ENCODE measurements at places on chromosomes 13 and 19.

DNA sequence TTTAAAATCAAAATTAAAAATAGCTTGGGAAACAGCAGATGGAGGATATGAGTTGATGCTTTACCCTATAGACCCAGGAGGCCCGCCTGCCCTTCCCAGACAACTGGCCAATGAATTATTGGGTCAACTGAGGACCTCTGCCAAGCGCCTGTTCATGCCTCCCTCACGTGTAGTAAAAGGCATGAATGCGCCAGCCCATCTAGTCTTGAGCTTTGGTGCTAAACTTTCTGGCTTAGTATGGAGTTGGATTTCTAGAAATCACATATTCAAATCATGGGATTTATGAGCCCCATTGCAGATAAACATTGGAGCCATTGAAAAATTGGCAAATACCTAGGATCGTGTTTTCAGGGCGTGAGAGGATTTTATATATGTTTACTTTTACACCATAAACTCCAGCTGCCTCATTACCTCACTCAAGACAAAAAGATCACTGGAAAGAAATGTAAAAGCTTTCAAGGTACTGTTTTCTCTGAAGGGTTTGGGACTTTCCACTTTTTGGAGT, 47.1 kb downstream of the COL4A2 start:
- DNase-seq: no peak

GRCh38 chr13:94327318-94327717, 152.2 kb downstream of the DCT start:
- DNase-seq: no peak

- DNase-seq: no peak
Measured at GRCh38 chr19:28504727-28505126, 708.2 kb downstream of the UQCRFS1 start.

DNA sequence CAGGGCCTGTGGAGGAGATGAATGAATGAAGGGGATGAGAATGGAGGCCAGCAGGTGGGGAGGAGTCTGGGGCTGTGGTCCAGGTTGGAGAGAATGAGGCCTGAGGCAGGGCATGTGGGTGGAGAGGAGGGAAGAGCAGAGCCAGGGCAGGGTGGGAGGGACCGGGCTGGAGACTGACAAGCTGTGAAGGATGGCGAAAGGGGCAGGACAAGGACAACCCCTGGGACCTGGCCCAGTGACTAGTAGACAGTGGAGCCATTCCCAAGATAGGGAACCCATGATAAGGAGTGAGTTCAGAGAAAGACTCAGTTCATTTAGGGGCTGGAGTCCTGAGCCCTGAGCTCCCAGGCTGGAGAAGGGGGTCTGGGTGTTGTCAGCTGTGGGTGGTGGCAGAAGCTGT, 3.0 kb downstream of the PTH2 start:
- no peak for DNase-seq

DNA sequence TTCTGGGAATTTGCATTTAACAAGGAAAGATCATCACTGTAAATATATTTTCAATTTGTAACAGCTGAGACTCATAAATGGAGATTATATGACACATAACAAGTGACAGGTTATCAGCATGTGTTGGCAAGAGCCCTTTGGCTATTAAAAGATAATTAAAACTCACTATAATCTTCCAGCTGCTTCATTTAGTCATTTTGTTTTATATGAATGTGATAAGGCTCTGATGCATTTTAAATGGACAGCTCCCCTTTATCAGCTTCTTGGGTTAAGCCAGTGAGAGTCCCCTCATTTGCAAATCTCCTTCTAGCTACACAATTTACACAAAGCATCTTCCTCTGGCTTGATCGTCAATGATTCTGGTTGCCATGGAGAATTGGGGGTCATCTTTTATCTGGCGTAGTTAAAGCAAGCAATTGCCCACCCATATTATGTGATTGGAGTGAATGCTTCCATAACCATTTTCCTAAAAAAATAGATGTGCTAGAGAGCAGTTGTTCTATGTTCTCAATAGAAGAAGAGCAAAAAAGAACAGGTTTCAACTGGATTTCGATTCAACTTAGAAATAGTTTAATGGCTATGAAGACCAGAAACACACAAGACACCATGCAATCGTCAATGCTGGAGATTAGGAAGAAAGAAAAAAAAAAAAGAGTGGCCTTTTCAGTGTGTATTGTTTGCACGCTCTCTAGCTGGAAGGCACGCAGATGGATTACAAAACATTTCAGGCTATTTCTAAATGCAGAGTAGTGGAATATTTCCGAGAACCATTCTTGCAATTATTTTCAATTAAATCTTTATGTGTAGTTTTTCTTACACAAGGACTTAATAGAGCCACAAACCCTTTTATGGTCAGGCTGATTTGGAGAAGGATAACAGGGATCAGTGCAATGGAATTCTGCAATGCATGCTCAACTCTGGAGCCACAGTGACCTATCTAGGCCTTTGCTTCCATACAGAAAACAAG, 27.4 kb downstream of the STARD13 start:
- DNase-seq: no peak

DNA sequence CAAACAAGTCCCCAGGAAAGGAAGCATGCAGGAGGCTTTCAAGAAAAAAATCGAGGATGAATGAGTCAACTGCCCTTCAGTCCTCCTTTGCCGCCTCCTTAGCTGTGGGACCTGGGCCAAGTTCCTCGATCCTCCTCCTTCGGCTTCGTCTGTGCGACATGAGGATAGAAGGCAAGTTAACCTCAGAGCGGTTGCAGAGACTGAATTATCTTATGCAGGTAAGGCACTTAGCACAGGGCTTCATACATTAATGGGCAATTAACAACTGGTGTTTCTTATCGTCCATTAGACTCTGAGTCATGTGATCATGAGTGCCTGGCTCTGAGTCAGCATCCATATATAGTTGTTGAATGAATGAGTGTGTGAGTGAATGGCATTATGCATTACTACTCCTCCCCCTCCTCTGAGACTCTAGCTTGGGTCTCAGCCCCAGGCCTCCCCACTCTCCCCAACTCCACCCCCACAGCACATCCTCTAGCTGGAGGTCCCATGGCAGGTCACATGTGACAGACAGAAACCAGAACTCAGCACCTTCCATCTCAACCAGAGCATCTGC, 1.6 kb upstream of the TTC9B start:
- no peak for DNase-seq

GRCh38 chr19:2983351-2984214, 6.2 kb downstream of the TLE6 start:
- no peak for DNase-seq

- no peak for DNase-seq
Measured at GRCh38 chr13:46698014-46698413, 98.9 kb downstream of the ESD start.

- DNase-seq: no peak
Measured at GRCh38 chr13:101457176-101457575, 4.7 kb downstream of the ITGBL1 start.

- no peak for DNase-seq
Measured at GRCh38 chr13:20241593-20241992, 9.5 kb upstream of the GJB6 start.

DNA sequence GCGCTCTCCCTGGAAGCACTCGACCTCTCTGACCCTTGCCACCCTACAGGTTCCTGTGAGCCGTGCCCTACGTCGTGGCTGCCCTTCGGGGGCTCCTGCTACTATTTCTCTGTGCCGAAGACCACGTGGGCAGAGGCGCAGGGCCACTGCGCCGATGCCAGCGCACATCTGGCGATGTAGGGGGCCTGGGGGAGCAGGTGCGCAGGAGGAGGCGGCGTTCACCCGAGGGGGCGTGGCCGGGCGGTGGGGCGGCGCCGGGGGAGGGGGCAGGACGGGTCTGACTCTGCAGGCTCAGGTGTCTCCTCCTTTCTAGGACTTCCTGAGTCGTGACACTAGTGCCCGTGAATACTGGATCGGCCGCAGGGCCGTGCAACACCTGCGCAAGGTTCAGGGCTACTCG, 26.4 kb downstream of the CLEC4M start:
- DNase-seq: peak; percentile 77

DNA sequence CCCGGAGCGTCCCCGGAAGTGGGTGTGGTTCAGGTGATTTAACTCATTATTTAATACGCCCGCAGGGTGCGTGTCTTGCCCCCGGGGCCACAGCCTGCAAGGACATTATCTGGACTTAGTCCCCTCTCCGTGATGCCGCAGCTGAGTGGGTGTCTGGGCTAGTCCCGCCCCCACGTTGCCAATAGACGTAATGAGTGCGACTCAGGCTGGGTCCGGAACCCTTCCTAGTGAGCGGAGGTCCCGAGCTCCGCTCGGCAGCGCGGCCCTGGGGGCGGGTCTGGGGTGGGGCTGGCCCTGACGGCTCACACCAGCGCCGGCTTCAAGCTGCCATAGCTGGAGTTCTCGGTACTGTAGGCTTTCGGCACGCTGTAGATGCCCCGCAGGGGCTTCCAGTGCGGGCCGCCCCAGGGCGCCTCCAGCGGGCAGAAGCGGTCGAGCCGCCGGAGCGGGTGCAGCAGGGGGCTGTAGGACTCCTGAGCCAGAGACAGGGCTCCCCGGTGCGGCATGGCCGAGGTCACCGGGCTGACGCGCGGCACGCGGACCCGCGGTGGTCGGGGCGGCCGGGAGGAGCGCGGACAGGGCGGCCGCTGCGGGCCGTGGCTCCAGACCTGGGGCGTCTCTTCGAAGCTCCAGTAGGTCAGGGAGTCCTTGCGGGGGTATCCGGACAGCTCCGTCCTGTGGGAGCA, 918 bp upstream of the LHB start:
- DNase-seq: peak; percentile 62

DNA sequence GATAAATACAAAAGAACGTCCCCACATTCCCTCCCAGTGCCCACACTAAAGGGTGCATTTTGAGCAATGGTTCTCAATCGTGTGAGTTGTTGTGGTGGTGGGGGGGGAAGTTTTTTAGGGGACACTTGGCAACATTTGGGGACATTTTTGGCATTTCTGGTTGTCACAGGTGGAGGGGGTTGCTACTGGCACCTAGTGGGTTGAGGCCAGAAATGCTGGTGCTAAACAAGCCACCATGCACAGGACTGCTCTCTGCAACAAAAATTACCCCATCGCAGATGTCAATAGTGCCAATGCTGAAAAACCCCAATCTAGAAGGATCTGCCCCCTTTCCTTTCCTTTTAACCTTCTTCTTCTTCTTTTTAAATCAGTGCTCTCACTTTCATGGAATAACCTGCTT, 453.3 kb downstream of the TSHZ3 start:
- no peak for DNase-seq

DNA sequence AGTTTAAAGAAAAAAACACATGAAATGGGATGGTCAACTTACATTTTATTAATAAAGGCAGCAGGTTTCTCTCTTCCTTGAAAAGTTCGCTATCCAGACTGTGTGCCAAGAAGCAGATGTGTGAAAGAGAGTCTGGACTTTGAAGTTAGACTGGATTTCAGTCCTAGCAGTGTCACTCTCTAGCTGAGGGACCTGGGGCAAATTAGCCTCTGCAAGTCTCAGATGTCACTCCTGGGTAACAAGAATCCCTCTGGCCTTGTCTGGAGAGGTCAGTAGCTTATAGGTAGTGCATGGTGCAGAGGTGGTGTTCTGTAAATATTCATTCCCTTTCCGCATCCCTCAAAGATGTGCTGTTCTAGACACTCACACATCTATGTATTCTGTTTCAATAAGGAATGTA, 187.6 kb upstream of the RNF113B start:
- no peak for DNase-seq

GRCh38 chr13:103815619-103816018, 749.4 kb upstream of the SLC10A2 start:
- no peak for DNase-seq

DNA sequence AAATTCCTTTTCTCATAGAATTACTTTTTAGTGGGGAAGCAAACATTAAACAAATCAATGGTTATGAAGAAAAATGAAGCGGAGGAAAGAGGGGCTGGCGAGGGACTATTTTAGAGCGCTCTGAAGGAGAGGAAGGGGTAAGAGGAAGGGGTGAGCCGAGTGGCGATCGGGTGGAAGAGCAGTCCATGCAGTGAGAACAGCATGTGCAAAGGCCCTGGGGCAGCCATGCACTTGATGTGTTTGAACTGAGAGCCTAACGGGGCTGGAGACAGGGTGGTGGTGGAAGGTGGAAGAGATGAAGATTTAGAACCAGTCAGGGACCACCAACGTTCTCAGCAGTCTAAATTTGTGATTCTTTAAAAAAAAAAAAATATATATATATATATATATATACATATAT, 14.4 kb upstream of the NOP53 start:
- no peak for DNase-seq

GRCh38 chr13:29543230-29544215, 52.0 kb downstream of the SLC7A1 start:
- DNase-seq: no peak

DNA sequence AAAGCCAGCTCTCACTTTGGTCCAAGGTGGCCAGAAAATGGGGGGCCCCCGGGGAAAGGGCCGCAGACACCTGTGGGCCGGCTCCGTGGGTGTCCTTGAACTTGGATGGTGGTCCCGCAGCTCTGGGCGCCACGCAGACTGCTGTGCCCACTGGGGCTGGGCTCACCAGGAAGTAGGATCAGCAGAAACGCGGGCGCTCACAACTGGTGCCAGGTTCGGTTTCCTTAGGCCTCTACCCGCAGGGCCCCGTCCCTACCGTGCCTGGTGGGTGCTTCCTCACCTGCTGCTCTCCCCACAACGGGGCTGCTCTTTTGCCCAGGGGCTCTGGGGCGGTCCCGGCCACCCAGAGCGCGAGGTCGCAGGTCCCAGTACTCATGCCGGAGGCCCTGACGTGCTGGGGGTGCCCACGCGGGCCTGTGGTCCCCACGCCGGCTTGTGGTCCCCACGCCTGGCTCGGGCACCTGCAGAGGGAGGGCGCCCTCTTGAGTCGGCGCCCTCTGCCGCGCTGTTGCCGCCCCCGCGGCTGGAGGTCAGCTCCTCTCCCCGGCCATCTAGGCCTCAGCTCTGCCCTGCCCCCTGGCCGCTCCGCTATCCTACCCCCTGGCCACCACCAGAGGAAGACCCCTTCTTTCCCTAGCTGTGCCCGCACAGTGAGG, 1303.6 kb downstream of the UQCRFS1 start:
- DNase-seq: no peak

DNA sequence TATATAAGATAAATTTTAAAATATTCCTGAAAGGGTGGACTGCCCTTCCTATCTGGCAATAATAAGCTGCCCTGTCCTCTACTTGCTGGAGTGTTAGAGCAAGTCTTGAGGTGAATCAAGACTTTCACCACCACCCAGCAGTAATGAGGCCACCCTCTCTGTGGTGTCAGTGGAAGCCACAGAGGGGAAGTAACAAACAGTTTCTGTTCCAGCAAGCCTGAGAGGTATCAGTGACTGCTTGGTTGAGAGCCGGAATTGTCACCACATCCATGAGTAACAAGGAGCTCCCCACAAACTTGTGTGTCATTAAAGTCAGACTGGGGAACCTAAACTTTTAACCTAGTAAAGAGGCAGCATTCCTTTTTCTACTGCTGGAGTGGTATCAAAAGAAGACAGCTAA, 532.7 kb upstream of the SPRY2 start:
- DNase-seq: no peak

DNA sequence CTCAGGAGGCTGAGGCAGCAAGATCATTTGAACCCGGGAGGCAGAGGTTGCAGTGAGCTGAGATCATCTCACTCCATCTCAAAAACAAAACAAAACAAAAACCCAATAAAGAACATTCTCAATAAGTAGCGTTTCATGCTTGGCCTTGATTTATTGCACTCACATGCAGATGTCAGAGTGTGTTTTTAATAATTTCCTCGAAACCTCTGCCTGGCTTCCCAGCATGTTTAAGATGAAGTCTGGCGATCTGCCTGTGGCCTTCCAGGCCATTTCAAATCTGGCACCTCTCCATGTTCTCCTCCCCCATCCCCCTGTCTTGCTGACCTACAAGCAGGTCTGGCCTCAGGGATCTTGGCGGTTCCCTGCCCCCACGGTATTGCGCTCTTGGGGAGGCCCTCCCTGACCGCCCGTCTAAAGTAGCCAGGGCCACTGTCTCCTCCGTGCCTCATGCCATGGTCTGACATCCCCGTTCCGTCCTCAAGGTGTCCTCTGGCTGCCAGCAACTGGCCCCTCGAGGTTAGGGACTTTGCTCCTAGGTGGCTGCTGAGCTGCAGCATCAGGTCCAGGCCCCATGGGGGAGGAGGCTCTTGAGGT, 1.6 kb downstream of the WDR88 start:
- no peak for DNase-seq

All from NCI-H2171 (cell line).